ENCODE measurements at places on chromosomes 13 and 19. TPM values are rescaled to one million over a fixed set of nuclear protein-coding genes. Genes with fewer than 3 reads are reported as not detected.
A peak's percentile ranks its signal among the peaks of the same experiment; 100 is the strongest.

The KLK12 gene
- total RNA-seq, result not detected

The MISP3 gene
- total RNA-seq, result 6.7 TPM

The PGLYRP2 gene
- not detected for total RNA-seq

The FSTL3 gene
- total RNA-seq, result 85.1 TPM

The CGB1 gene
- total RNA-seq, result 0.83 TPM

The KIR2DL3 gene
- total RNA-seq, result not detected

DNA sequence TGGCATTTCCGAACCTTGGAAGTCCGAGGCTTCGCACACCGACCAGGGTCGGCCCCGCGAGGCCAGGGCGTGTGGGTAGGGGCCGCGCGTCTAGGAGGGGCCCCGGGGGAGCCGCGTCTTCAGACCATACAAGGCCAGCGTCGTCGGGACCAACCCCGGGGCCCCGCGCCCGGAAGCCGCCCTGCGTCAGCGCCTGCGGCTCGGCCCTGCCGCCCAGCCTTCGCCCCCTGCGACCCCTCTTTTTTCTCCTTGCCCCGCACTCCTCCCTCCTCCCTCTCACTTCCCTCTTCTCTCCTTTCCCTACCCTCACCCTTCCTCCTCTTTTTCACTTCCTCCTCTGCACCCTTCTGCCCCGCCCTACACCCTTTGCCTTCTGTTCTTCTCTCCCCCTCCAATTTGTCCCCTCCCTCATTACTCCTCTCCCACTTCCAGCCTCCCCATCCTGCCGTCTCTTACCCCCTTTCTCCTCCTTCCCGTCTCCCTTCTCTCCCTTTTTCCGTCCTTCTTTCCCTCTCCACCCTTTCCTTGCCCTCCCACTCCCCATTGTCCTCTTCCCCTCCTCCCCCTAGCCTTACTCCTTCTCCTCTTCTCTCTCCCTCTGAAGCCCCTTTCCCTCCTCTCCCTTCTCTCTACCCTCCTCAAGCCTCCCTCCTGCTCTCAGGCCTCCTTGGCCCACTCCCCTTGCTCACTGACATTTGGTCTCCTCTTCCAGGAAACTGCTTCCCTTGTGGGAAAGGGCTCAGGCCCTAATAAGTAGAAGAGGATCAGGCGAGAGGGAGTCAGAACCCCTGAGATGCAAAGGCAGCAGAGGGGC lies 2.2 kb upstream of the PLEKHG2 start:
- no peaks in the 10 kb centered on the region for H3K27me3 ChIP-seq
- H3K4me3 ChIP-seq, result peak overlapping the region; percentile 99
- peak; percentile 46 for DNase-seq
- peaks cover 41% of the 10 kb centered on the region for H3K4me1 ChIP-seq
- H3K27ac ChIP-seq, result peak overlapping the region; percentile 93

DNA sequence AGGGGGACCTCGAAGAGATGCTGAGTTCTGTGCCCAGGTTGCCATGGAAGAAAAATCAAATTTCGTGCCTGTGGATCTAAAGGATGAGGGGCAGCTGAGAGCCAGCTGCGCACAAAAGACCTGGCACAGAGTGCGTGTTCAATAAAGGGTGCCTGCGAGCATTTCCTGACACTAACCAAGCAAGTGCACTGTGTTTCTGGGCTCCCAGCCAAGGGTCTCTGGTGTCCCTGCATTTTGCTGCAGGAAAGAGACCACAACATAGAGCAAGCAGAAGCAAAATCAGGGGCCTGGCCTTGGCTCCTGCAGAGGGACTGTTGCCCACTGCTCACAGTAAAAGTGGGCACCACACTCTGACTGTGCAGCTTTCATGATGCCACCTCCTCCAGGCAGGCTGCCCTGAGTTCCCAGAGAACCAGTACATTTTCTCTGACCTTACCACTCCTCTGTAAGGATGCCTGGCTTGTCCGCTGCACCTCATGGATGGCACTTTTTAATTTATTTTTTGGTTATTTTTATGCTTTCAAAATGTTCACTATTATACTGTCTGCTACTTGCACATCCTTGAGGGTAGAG lies 70.8 kb upstream of the GPR12 start:
- no peak overlapping the region for H3K27ac ChIP-seq
- peaks cover 82% of the 10 kb centered on the region for H3K27me3 ChIP-seq
- DNase-seq, result no peak
- no peak overlapping the region for H3K4me3 ChIP-seq

DNA sequence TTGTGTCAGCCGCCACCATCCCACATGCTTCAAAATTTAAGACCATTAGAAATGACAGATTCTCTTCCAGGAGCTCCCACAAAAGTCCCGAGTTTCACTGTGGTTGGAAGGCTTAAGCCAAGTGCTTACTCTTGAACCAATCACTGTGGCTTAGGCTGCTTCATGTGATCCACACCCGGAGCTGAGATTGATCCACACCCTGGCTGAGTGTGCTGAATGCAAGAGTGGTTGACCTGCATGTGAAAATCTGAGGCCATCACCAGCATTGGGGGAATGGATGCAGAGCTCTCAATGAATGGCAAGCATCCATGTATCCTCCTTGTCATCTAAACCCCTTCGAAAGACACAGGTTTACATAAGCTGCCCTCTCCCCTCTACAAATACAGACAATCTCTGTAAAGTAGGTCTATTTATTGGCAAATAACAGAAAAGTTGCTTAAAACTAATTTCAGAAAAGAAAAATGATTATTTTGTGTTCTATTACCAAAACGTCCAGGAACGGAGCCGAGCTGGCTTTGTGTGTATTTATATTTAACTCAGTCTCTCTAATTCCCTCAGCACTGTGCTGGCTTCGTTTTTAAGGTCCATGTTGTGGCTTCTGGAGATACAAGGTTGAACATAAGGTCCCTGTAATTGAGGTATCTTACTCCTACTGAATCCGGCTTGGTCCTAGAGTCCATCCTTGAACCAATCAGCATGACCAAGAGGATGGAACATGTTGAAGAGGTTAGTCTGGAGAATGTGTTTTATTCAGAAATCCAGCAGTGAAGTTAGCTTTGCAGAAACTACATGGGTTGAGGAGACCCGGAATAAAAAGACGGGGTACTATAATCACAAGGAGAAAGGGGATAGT lies 332.4 kb downstream of the LIG4 start:
- H3K27me3 ChIP-seq, result no peaks in the 10 kb centered on the region
- no peak overlapping the region for H3K4me3 ChIP-seq
- no peaks in the 10 kb centered on the region for H3K36me3 ChIP-seq
- no peak overlapping the region for H3K27ac ChIP-seq
